ENCODE measurements at places on chromosomes 5 and 9.

- DNase-seq: no peak
Measured at GRCh38 chr5:31996909-31997308, 177.2 kb downstream of the GOLPH3 start.

- no peak for DNase-seq
Measured at GRCh38 chr5:55626790-55627189, 85.3 kb downstream of the SLC38A9 start.

DNA sequence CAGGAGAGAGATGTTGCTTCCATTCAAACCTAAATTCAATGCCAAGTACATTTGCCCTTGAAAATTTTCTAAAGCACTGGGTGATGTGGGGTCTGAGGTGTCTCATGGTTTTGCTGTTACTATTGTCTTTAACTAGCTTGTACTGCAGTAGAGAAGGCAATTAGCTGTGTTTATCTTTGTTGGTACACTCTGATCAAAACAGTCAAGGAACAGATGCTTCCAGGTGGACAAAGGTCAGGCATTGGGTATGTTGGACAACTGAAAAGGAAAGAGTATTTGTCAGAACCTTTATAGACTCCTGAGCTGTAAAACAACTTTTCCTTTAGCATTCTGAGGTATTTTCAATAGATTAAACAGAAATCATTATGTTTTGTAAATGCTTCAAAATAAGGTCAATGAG, 2228.7 kb upstream of the WWC1 start:
- no peak for DNase-seq

DNA sequence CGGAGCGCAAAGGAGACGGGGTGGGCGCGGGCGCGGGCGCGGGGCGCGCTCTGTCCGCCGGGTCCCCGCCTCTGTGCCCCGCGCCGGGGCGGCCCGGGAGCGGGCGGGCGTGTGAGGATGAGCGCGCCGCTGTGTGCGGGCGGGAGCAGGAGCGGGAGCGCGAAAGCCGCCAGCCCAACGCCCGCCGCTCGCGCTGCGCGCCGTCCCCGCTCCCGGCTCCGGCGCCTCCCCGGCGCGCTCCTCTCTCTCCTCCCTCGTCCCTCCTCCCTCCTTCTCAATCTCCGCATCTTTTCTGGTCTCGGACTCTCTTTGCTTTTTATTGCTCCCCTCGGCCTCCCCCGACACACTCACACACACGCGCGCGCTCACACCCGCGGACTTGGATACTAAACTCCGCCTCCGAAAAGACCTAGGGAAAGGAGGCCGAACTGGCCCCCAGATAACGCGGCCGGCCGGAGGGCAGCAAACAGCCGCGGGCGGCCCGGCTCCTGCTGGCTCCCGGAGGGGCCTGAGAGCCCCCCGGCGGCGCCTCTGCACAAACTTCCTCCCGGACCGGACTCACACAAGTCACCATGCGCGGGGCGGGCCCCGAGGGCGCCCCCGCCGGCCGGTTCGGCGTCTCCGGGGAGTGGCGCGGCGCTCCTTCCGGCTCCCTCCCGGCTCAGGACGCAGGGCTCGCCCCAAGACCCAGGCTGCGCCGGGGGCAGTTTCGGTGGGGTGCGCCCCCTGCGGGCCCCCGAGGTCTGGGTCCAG, at the start of gene FIBCD1:
FIBCD1 (minus strand) TSS at position 596 of the 753 bp plus-strand sequence. CDS start 640 bp downstream, outside the sequence.
- peak; percentile 37 for DNase-seq

- no peak for DNase-seq
Measured at GRCh38 chr5:54234304-54234933, 76.0 kb downstream of the ARL15 start.
